ENCODE measurements at places on chromosomes 4 and X. TPM values are rescaled to one million over a fixed set of nuclear protein-coding genes. Genes with fewer than 3 reads are reported as not detected.

The ARMCX2 gene
- 94.4 TPM for polyA plus RNA-seq

The IQSEC2 gene
- 13.6 TPM for polyA plus RNA-seq

The FSTL5 gene
- 3.3 TPM for polyA plus RNA-seq

DNA sequence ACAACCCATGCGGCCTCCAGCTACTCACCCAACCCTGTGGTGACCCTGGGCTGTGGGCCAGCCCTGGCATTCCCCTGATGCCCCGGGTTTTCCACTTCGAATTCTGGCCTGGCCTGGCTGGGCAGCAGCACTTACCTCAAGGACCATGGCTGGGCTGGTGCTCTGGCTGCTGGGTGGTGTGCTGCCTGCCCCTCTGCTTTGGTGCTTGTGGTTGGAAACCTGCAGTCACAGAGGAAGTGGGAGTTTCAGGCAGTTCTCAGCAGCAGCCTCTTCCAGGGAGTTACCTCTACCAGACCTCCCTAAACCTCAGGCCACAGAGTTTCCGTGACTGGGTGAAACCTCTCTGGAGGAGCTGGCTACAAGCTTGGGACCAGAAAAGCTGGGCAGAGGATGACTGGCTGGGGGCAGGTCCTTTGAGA is at the start of gene CXCR3:
CXCR3 (minus strand) TSS at position 209 of the 419 bp plus-strand sequence; CDS start at position 147, 62 bp downstream.
- DNase-seq = no peak

GRCh38 chr4:26076000-26076587 is 162.1 kb downstream of the SMIM20 start:
- DNase-seq = no peak

DNA sequence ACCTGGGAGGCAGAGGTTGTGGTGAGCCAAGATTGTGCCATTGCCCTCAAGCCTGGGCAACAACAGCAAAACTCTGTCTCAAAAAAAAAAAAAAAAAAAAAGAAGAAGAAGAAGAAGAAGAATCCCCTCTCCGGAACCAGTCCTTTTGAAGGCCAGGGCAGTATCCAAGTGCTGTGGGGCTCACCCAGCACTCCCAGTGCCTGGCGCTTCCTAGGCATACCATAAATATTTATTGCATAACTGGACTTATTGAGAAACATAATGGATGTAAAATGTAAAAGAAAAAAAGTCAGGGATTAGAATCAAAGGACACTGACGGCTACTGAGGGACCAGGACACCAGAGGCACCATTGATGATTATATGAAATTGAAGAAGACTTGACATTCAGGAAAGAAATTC is 162.1 kb upstream of the KIT start:
- no peak for DNase-seq

DNA sequence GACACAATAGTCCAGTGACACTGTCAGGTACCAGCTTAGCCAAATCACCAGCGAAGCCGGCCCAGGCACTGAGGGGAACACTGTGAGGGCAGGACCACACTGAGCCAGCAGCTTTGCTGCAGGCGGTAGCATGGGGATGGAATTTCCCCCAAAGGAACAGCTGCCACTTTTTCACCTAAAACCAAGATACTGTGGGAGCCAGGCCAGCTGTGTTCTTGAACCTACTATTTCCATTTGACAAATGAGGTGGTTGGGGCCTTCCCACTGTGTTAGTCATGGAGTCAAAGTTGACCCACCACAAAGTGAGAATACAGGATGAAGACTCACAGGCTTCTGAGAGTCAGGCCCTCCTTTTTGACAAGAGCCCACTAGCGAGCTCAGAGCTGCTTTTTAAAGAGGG is 70.7 kb upstream of the SH3RF1 start:
- no peak for DNase-seq

The MSL3 gene
- 39.2 TPM for polyA plus RNA-seq

The CXCL8 gene
- polyA plus RNA-seq = 0.93 TPM

DNA sequence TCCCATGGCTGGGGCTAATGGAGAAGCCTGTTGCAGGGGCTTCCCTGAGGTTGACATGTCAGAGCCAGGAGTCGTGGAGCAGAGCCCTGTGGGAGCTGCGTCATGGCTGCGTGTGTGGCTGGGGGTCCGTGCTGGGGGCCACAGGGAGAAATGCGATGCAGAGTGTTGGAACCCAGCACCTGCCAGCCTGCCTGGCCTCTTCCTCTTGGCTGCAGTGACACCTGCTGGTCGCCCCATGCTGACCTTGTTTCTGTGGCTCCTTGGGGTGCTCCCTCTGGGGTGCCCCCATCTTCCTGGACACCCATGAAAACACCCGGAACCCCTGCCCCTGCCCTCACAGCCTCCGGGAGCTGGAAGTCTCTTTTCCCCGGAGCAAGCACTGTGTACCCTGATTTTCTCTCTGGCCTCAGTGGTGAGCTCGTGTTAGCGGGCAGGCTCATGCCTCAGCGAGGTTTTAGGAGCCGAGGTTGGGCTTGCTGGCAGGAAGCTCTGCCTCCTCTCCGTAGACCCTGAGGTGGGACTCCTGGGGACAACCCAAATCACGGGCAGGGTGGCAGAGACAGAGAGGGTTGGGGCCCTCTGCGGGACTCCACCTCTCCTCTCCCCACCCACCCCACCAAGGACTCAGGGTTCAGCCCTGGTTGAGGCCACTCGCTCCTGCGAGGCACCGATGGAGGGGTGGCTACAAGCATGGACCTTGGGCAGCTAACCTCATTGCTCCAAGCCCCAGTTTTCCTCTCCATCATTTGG is 103.7 kb downstream of the SORCS2 start:
- no peak for DNase-seq

DNA sequence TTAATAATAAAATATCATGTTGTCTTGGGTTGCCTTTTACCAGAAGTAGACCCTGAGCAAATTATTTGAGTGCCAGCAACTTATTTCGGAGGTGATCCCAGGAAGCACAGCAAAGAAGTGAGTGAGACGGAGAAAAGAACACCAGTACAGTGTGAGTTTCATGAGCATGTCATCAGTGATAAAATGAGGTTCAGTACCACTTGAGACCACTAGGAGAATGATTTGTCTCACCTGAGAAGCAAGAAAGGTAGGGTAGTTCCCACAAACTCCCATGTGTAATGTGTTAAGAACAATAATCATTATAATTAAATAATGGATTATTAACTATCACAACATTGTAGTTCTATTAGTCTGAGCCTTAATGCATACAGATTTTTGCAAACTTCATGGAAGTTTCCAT is 112.8 kb upstream of the DMD start:
- DNase-seq = no peak

The RIPPLY1 gene
- polyA plus RNA-seq = 2.6 TPM

The SSX3 gene
- not detected for polyA plus RNA-seq

GRCh38 chr4:83113429-83113786 is 1.1 kb downstream of the PLAC8 start:
- DNase-seq = no peak

DNA sequence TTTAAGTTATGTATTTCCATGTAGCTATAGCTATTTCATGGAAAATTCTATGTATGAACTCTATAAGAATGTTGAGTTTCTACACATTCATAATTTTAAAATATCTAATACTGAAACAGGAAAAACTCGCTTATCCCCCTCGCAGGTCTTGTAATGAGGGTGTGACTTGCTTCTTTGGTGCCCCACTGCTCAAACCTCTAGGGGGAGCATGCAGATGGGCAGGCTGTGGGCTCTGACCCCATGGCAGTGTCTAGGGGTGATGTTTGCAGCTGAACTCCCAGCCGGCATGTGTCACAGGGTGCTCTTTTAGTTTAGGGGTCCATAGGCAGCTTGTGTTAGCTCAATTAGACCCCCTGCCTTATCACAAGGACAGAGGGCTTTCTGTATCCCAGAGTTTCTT is 1825.7 kb upstream of the ADGRL3 start:
- no peak for DNase-seq

- peak; percentile 13 for DNase-seq
Observed at GRCh38 chrX:51420610-51421009, 75.8 kb downstream of the NUDT11 start.

DNA sequence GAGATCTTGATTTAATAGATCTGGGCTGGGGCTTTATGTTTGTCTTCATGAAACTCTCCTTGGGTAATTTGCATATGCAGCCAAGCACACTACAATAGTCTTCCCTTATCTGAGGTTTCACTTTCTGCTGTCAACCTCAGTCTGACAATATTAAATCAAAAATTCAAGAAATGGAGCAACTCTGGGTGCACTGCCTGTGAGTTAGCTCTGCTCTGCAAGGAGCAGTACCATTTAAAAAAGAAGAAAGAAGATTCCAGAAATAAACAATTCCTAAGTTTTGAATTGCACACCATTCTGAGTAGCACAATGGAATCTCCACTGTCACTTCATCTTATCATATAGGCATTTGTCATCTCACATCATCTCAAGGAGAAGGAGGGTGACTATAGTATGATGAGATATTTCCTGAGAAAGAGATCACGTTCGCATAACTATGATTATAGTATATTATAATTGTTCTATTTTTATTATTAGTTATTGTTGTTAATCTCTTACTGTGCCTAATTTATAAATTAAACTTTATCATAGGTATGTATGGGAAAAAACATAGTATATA is 9.4 kb downstream of the FNIP2 start:
- no peak for DNase-seq

DNA sequence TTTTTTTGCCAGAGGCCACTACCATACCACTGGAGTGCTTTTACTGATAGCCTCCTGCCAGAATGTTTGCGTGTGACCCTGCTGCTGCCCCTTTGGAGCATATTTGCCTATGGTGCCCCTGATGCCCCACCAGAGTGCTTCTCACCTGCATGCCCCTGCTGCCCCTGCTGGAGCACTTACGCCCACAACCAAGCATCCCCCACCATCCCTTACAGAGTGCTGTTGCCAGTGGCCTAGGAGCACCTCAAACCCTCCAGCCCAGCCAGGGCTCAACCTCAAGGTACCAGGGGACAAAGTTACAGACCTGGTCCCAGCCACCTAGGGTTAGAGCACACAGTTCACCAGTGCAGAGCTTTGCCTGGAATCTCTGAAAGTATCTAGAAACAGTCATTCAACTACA is 207.2 kb downstream of the CFAP299 start:
- DNase-seq = no peak

DNA sequence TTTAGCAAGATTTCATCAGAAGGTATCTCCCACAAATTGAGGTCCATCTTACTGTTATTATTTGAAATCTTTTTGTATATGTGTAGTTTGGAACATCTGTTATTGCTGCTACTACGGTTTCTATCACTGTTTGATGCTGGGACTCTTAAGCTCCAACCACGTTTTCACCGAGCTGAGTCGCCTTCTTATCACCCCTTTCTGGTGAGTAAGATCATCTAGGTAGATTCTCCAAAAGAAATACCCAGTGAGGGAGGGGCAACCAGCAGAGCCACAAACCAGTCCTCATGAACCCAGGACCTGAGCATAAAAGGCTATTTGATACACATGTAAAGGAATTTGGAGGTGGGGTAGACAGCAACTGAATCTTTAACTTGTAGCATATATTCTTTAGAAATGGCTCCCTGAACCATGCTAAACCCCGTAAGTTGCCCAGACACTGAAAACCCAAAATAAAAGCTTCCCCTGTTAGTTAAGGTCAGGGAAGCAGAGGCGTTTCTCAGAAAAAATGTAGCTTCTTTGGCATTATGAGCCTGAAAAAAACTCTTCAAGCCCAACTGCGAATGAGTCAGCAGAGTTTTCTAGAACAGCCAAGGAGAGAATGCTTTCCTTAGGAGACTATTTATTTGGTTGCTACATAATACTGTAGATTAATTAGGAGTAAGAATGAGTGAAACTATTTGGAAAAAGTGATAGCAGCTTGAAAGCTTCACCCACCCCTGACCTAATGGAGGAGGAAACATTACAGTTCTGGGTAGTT is 53.8 kb upstream of the ATXN3L start:
- no peak for DNase-seq

GRCh38 chr4:179738822-179739221 is 2296.6 kb upstream of the AGA start:
- no peak for DNase-seq

DNA sequence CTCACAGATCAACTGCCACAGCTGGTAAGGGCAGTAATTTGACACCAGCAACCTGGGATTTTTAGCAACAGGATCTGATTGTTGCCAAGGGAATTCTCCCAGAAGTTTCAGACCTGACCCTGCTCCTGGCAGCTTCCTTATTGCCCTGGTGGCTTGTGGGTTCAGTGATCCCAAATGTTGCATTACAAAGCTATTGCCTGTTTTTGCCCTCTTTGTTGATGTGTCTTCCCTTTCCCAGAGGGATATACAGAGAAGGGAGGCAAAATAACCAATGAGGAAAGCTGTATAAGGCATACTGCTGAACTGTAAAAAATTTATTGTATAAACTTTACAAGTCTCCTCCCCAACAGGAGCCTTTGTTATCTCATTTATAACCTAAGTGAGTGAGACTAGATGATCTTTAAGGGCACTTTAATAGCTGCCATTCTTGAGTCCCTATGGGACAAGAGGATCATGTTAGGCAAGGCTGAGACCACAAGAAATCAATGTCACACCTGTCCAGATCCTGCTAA is 22.2 kb downstream of the VSIG4 start:
- no peak for DNase-seq

GRCh38 chrX:154312116-154312515 is 16.5 kb downstream of the TKTL1 start:
- no peak for DNase-seq

DNA sequence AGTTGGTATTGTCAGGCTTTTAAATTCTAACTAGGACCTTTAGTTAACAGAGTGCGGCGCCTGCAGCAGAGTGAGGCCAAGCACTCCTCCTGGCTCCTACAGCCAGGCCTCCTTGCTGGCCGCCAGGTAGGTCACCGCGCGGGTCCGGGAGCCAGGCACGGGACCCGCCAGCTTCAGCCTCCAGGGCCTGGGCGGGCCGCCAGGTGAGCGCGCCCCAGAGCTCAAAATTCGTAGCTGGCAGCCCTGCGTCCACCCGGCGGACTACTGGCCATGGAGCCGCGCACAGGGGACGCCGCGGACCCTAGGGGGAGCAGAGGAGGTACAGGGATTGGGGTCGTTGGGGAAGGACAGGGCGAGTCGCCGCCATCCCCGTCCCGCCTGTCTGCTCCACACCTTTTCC is at the start of gene MAGIX:
MAGIX (plus strand) TSS at position 139 of the 400 bp plus-strand sequence; CDS start at position 271, 132 bp downstream.
- DNase-seq = no peak

The F8 gene
- polyA plus RNA-seq = 18.2 TPM

The UGT8 gene
- 61.2 TPM for polyA plus RNA-seq

The SSX4B gene
- not detected for polyA plus RNA-seq

- DNase-seq = no peak
Observed at GRCh38 chrX:67004451-67004850, 365.6 kb upstream of the EDA2R start.

- no peak for DNase-seq
Observed at GRCh38 chr4:1745165-1745564, 23.8 kb downstream of the TACC3 start.

- no peak for DNase-seq
Observed at GRCh38 chr4:46274717-46275116, 115.2 kb downstream of the GABRA2 start.

GRCh38 chr4:11710453-11711093 is 281.9 kb upstream of the HS3ST1 start:
- DNase-seq = no peak

GRCh38 chrX:107628662-107629539 is 591 bp downstream of the PRPS1 start:
- no peak for DNase-seq

GRCh38 chr4:57430726-57431125 is 320.5 kb upstream of the IGFBP7 start:
- DNase-seq = no peak

GRCh38 chrX:111302284-111302683 is 32.0 kb upstream of the CAPN6 start:
- DNase-seq = no peak

Measured in right renal cortex interstitium (tissue), 3 donors.